ENCODE measurements at places on chromosomes 16 and 17.
A peak's percentile ranks its signal among the peaks of the same experiment; 100 is the strongest.

- DNase-seq: no peak
Observed at GRCh38 chr17:44111777-44112176, 11.7 kb downstream of the HDAC5 start.

- no peak for DNase-seq
Observed at GRCh38 chr16:86495756-86496261, 14.5 kb upstream of the FOXF1 start.

- DNase-seq: no peak
Observed at GRCh38 chr17:75084039-75084660, 3.6 kb upstream of the SLC16A5 start.

DNA sequence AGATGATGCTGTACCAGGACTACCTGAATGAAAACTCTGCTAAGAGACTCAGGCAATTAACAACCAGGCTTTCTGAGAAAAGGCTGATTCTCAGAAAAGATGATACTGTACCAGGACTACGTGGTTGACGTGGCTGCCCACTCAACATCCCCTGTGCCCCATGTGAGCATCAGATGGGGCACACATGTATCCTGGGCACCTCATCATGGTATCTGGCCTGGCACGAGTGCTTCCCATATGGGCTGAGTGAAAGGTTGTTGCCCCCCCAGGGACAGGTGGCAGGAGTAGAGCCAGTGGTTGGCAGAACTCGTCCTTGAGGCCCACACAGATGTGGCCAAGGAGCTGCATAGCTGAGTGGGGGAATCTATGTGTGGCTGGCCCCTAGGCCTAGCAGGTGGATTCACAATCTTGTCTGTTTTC lies 3.5 kb upstream of the CES4A start:
- no peak for DNase-seq

GRCh38 chr17:31390426-31390747 lies 1.1 kb upstream of the RAB11FIP4 start:
- DNase-seq: no peak

GRCh38 chr17:69779378-69780214 lies 295.4 kb upstream of the KCNJ16 start:
- no peak for DNase-seq

DNA sequence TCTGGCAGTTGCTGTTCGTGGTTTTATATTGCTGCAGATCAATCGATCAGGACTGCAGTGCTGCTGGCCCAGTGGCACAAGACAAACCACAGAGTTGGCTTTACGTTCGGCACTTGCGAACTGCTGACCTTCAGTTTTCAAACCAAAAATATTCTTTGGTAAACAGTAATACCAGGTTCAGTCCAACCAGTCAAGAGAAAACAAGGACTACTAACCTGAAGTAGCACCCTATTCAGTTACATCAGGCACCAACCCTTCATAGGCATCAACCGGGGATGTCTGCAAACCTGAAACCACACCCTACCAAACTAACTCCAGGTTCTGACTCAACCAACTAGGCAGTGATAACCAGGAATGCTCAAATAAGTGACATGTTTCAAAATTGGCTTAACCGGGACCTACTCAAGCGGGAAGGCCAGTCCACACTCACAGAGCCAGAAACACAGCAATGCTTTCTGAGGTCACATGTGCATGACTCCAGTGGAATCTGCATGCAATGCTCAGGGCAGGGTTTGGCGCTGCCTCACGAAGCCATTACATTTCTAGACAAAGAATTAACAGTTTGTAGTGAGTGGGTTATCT lies 91.1 kb downstream of the SMG6 start:
- DNase-seq: peak; percentile 93

DNA sequence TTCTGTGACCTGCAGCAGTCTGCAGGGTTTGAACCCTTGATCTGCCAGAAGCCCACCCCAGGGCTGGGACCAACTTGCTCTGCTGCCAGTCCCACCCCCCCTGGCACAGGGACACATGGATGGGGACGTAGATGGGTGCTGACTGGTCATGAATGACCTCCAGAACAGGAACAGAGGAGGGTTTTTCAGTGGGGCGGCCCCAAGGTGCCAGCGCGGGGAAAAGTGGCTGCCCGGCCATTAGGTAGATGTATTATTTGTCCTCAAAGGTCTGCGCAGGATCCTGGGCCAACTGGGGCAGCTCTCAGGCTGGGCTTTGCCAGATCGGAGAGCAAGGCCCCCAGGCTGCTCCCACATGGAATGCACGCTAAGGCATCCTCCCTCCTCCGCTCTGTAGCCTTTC lies 265.2 kb upstream of the TNRC6C start:
- no peak for DNase-seq

GRCh38 chr17:50087246-50087911 lies 7.8 kb upstream of the PDK2 start:
- no peak for DNase-seq

DNA sequence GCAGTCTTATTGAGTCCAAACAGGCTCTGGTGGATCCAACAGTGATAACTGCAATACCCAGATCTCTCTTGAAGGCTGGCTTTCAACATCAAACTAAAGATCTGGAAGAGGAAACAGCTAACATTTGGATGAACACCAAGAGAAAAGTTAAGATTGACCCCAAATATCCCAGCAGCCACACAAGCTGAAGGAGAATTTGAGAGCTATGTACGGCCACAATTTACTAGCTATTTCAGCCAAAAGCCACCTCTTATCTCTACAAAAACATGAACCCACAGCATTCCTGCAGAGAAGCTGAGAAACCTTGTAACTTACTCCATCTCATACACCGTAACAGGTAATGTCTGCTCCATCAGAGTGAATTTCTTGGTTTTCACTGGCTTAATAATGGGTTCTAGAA lies 14.3 kb downstream of the EFTUD2 start:
- no peak for DNase-seq

GRCh38 chr17:42347198-42347597 lies 41.0 kb downstream of the STAT3 start:
- peak; percentile 78 for DNase-seq

- no peak for DNase-seq
Observed at GRCh38 chr16:72956124-72957064, 91.5 kb downstream of the ZFHX3 start.

DNA sequence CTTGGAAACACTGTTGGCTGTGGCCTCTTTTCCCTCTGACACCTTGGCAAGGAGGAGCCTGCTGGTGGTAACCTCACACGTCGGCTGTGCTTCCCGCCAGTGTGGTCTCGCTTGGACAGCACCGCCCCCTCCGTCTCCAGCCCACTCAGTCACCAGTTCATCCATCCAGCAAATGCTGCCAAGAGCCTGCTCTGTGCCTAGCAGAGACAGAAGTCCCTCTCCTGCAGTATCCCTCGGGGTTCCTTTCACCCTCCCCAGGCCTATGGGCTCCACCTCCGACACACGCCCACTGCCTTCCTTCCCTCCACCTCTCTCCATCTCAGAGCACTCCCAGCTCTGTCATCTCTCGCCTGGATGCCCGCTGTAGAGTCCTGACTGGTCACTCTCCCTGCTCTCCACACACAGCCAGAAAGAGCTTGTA lies 12.3 kb downstream of the CACNG4 start:
- no peak for DNase-seq

- no peak for DNase-seq
Observed at GRCh38 chr16:12155235-12155634, 178.7 kb downstream of the SNX29 start.

DNA sequence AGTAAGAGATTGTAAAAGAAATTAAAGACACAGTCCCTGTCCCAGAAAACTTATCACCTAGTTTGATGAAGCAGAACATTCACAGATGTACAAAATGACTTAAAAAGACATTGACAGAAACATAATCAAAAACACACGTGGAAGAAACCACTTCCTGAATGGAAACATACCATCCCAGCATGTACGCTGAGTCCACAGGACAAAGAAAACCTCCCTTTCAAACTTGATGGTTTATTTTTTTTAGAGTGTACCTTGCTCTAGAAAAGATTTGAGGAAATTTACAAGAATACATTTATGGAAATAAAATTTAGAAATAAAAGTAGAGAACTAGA lies 140.9 kb downstream of the PMP22 start:
- no peak for DNase-seq

DNA sequence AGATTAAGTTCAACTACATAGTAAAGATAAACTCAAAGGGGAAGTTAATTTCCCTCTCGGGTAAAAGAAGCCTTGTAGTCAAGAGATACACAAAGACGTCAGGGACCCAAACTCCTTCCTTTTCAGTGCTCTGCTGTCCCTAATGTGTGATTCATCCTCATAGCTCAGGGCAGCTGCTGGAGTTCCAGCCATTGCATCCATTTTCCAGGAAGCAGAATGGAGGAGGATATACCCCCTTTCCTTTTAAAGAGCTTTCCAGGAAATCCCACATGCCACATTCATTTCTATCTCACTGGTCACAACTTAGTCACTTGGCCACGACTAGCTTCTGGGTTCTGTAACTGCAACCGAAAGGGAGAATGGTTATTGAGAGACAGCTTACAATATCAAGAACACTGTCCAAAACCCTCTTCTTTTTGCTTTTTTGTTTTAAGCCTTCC lies 95.3 kb downstream of the SOCS1 start:
- DNase-seq: no peak

- no peak for DNase-seq
Observed at GRCh38 chr16:66846831-66847230, 2.6 kb downstream of the CA7 start.

DNA sequence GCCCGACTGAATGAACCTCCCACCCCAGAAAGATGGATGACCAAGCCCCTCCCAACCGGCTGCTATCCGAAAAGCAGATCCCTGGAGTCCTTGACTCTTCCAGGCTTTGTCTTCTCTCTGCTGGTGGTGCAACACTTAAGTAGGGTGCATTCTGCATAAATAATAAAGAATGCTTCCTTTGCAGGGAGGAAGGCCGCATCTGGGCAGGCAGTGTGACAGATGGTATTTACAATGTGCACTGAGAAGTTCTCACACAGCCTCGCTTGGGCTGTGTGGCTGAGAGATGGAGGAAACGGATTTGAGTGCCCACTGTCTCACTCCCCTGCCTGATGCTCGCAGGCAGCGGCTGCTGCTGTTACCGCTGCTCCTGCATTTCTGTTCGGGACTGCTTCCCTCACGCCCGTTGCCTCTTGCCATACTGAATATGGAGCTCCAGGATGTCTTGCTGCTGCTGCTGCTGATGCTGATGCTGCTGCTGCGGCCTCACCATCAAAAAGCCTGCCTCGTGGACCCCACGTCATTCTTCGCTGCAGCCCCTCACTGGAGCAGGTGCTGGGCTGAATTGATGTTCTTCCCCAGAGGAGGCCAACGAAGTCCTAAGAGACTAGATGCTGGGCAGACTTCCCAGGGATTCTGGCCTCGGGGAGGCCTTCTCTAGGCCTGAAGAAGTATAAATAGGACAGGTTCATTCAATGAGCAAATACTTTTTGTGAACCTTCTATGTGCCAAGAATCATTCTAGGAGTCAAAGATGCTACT lies 7.1 kb upstream of the RHBDL3 start:
- DNase-seq: no peak

GRCh38 chr16:62478903-62479458 lies 442.7 kb upstream of the CDH8 start:
- no peak for DNase-seq

DNA sequence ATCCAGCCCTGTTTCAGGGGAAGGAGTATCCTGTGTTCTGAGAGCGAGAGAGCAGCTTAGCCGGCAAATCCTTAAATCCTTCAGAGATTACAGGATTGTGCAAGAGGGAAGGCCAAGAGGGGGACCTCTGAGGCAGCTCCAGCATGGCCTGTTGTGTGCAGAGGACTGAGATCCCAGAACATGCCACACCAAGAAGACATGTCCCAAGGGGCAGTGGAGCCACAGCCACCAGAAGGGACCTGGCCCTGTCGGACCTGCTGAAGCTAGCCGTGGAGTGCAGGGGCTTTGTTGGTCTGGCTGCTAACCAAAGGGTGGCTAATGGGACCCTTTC lies 1.6 kb upstream of the MRC2 start:
- DNase-seq: no peak

GRCh38 chr16:22624800-22625533 lies 114.3 kb downstream of the NPIPB5 start:
- DNase-seq: no peak

DNA sequence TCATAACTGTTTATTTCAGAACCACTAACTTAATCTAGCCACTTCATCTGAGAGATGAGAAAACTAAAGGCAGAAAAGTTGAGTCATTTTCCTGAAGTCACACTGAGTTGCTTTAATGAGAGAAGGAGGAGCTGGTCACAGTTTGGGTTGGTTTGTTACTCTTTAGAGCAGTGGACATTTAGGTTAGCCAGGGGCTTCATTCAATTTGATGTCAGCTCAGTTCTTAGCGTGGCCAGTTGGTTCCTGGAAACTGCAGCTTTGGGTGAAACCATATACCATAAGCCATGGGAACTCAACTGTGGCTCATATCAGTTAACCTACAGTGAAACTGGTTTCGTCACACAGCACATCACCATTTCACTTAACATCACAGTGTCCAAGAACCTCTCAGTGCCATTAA lies 59.2 kb upstream of the ADORA2B start:
- no peak for DNase-seq

- no peak for DNase-seq
Observed at GRCh38 chr17:65885541-65886312, 306.2 kb downstream of the CEP112 start.

GRCh38 chr17:72624652-72625051 lies 467.8 kb downstream of the SLC39A11 start:
- no peak for DNase-seq

DNA sequence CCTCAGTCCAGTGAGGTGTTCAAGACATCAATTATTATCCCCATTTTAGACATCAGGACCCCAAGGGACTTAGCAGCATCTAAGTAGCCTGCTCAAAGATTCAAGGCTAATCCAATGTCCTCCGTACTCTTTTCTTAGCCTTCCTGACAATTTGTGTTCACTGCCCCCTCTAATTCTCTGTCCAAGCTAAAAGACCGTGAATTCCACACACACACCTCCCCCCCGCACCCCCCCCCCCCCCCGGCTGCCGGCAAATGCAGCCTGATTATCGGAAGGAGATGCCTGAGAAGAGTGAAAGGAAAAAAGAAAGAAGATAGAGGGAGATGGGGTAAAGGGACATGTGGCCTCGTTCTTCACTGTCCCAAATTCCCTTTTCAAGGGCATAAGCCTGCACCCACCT lies 58.1 kb upstream of the NLK start:
- no peak for DNase-seq

DNA sequence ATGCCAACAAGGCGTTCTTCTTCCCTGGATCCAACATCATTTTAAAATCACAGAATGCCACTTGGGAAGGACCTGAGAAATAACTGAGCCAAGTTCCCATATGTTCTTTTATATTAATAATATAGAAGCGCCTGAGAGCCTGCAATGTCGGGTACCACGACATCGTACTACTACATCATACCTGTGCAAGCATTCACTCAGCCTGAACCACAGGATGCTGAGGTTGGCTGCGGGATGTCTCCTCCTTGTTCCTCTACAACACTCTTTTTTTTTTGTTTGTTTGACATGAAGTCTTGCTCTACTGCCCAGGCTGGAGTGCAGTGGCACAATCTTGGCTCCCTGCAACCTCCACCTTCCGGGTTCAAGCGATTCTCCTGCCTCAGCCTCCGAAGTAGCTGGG lies 2.1 kb upstream of the ATP2C2 start:
- no peak for DNase-seq

All from AG09319 (cell line).